ENCODE measurements at places on chromosomes 5 and 9.
A peak's percentile ranks its signal among the peaks of the same experiment; 100 is the strongest.

GRCh38 chr9:132372177-132373095 lies 17.6 kb upstream of the SETX start:
- peak; percentile 13 for DNase-seq

DNA sequence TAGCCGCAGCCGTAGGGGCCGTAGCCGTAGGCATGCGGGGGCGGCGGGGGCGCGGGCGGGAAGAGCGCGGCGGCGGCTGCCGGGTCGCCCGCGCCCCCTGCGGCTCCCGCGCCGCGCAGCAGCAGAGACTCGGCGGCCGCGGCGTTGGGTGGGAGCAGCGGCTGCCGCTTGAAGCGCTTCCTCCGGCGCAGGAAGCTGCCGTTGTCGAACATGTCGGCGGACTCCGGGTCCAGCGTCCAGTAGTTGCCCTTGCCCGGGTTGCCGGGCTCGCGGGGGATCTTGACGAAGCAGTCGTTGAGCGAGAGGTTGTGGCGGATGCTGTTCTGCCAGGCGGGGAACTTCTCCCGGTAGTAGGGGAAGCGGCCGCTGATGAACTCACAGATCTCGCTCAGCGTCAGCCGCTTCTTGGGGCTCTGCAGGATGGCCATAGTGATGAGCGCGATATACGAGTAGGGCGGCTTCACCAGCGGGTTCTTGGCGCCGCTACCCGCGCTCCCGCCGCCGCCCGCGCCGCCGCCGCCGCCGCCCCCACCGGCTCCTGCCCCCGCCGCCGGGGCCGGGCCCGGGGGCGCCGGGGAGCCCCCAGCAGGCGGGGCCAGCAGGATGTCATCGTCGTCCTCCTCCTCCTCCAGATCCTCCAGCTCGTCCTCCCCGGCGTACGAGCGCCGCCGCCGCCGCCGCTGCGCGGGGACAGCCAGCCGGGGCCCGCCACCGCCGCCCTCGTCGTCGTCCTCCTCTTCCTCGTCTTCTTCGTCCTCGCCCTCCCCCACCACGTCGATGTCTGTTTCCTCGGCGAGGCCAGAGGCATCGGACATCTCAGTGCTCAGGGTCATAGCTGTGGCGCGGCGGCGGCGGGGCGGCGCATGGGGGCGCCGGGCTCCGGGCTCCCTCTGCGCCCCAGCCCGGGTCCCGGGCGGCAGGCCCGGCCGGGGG lies 781 bp downstream of the FOXD1 start:
- DNase-seq = peak; percentile 72

DNA sequence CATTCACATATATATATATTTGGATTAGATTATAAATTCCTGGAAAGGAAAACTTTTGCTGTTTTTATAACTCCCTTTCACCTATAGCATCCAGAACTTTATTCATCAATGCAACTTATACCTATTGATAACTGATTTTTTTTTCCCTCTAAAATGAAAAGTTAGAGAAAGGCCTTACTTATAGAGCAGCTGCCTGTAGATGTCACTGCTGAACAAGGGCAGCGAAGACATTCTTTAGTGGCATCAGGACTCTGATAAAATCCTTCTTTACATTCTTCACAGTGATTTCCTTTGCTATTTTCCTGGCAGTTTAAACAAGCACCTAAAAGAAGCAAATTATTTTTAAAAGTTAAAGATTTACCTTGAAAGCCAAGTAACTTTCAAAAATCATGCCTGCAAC lies 32.3 kb upstream of the CDK5RAP2 start:
- DNase-seq = no peak

DNA sequence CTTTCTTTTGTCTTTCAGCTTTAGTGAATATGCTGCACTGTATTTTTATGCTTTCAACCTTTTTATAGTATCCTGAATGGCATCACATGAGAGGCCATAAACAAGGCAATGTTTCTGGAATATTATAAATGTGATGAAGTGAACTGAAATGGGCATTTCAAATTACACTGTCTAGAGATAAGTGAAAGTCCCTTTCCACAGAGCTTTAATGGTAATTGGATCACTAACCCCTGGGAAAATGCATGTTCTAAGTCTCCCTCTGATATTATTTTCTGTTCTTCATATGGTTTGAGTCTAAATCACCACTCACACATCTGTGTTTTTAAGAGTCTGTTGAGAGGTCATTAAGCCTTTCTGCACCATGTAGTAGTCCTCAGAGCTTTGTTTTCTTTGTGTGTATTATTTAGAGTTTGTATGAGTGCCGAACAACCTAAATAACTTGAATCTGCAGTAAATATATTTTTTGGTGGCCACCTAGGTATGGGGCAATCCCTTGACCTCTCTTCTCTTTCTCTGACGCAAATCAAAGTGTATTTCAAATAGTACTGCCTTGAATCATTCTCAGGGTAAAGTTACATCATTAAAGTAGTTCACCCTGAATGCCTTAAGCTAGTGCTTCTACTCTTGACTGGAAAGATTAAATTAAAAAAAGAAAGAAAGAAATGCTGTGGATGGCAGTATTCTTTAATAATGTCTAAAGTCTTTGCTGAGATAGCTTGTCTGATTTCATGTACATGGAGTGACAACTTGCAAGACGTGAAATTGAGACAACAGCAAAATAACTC lies 1931.0 kb upstream of the CDH6 start:
- DNase-seq = no peak

GRCh38 chr5:144009116-144009515 lies 161.3 kb downstream of the YIPF5 start:
- no peak for DNase-seq

GRCh38 chr9:109098171-109098959 lies 21.4 kb downstream of the TMEM245 start:
- DNase-seq = peak; percentile 65

DNA sequence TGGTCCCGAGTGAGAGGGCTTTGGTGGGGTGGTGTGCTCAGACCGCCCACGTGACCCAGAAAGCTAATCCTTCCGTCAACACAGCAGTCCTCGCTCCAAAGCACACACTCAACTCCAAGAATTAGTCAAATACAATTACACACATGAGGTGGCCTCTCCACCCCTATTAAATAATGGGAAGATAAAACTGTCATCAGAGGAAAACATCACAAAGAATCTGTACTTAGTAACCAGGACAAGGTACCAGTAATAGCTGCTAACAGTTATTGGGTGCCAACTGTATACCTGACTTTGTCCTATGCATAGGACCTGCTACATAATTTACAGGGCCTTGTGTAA lies 222.8 kb downstream of the HSPA4 start:
- no peak for DNase-seq
